CD4-positive, CD25-positive, alpha-beta regulatory T cell (primary cell): ENCODE measurements at places on chromosomes 5 and 9. TPM values are rescaled to one million over a fixed set of nuclear protein-coding genes. Genes with fewer than 3 reads are reported as not detected.

DNA sequence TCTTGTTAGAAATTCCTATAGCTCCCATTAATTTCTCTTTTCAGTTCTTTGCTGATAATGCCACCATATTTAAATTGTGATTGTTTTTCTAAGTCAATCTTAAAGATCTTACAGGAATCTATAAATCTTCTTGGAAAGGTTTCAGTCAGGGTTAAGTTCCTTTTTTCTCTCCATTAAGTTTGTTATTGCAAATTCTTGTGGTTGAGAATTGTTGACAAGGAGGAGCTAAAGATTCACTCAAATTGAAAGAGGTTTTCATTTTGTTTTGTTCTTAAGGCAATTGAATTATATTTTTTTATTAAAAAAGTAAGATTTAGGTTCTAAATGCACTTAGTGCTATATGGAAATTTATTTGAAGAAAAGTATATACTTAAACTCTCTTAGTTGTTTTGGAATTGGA, 213.4 kb downstream of the PRR16 start:
- no peak overlapping the region for H3K4me3 ChIP-seq
- H3K36me3 ChIP-seq: no peaks in the 10 kb centered on the region
- H3K27me3 ChIP-seq: no peaks in the 10 kb centered on the region
- no peak for DNase-seq
- H3K4me1 ChIP-seq: no peaks in the 10 kb centered on the region

DNA sequence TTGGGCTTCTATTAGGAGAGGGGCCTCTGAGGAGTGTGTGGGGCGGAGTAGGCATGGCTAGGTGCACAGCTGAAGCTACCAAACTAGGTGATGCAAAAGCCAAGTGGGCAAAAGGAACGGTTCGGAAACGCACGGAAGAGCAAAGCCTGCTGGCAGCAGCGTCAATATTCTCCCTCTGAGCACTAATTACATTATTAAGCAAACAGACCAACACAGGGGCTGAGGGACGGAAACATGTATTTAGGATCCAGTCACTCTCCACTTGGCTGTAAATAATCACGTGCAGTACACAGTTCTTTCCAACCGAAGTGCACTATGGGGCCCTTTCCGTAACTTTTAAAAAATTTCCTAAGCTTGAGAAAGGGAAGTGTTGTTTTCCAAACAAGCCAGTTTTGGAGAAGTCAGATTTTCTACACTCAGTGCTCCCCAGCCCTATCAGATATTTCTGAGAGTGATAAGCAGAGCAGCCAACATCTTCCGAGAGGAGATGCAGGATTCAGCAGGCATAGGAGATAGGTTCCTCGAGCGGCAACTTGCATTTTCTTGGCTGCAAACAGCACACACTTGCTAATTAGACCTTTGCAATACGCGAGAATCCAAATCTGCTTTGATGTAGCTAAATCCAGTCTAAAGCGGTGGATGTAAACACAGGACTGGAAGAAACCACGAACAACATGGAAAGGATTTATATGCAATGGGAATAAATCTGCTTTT, 217.2 kb upstream of the TBCA start:
- DNase-seq: no peak
- no peak overlapping the region for H3K27ac ChIP-seq
- no peaks in the 10 kb centered on the region for H3K36me3 ChIP-seq
- H3K4me3 ChIP-seq: no peak overlapping the region

GRCh38 chr9:90770182-90770738, 31.4 kb upstream of the SYK start:
- no peak overlapping the region for H3K4me3 ChIP-seq
- DNase-seq: no peak
- no peak overlapping the region for H3K27ac ChIP-seq
- H3K4me1 ChIP-seq: no peaks in the 10 kb centered on the region

DNA sequence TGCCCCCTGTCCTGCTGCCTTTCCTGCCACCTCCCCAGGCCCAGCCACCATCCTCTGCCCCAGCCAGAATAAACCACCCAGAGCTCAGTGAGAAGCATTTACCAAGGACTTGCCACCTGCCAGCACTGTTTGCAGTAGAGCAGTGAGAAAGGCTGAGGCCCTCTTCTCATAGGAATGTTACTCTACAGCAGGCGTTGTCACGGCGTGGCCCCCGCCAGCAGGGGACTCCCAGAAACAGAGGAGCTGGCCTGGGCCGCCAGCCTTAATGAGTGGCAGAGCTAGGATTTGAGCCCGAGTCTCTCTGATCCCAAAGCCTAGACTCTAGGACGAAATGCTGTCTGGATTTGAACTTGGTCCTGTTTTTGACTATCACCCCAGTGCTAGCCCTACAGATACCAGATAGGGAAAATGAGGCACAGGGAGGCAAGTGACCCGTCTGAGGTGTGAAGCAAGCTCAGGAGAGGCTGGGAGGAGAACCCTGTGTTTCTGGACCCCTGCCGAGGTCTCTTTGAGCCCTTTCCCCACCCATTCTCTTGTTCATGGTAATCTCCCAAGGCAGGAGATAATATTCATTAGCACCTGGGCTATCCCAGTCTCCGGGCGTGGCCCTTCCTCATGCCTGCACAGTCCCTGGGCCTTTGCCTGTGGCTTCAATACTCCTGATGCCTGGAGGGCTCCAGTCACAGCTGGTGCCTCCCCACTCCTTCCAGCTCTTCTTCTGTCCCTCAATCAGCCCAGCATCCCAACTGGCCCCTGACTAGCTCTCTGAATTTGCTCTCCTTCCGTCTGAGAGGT, 30.7 kb downstream of the HRH2 start:
- H3K4me1 ChIP-seq: no peaks in the 10 kb centered on the region
- DNase-seq: no peak
- no peak overlapping the region for H3K4me3 ChIP-seq
- peaks cover 29% of the 10 kb centered on the region for H3K36me3 ChIP-seq
- no peaks in the 10 kb centered on the region for H3K27me3 ChIP-seq

- DNase-seq: no peak
- peak overlapping the region; percentile 10 for H3K4me3 ChIP-seq
- H3K36me3 ChIP-seq: no peaks in the 10 kb centered on the region
- H3K27me3 ChIP-seq: no peaks in the 10 kb centered on the region
- H3K27ac ChIP-seq: no peak overlapping the region
Measured at GRCh38 chr5:67010684-67011409, 185.8 kb downstream of the CD180 start.

GRCh38 chr9:81321551-81321950, 367.8 kb downstream of the TLE1 start:
- H3K27ac ChIP-seq: no peak overlapping the region
- H3K36me3 ChIP-seq: no peaks in the 10 kb centered on the region
- DNase-seq: no peak
- no peaks in the 10 kb centered on the region for H3K27me3 ChIP-seq
- no peak overlapping the region for H3K4me3 ChIP-seq
- H3K4me1 ChIP-seq: no peaks in the 10 kb centered on the region

- peaks cover 30% of the 10 kb centered on the region for H3K27me3 ChIP-seq
- no peak overlapping the region for H3K27ac ChIP-seq
- no peaks in the 10 kb centered on the region for H3K36me3 ChIP-seq
- peaks cover 10% of the 10 kb centered on the region for H3K4me1 ChIP-seq
- no peak overlapping the region for H3K4me3 ChIP-seq
Measured at GRCh38 chr9:77021291-77021894, 1.9 kb downstream of the FOXB2 start.

DNA sequence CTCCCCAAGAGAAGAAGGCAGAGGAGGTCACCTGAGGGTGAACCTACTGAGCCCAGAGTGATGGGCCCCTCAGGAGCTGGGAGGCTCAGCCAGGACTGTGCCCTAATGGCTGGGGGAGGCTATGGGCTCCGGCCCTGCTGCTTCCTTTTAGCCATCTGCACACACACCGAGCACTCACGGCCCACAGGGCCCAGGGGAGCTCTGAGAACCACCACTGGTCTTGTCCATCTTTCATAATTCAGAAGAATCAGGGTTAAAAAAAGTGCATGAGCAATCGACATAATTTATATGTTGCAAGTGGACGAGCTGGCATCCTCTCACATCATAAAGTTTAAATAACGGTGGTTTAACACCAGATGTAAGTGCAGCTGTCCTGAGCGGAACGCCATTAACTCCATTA, 162.1 kb downstream of the FSTL4 start:
- H3K4me3 ChIP-seq: no peak overlapping the region
- no peaks in the 10 kb centered on the region for H3K36me3 ChIP-seq
- H3K27ac ChIP-seq: no peak overlapping the region

GRCh38 chr9:107942291-107942690, 452.7 kb upstream of the KLF4 start:
- H3K27me3 ChIP-seq: no peaks in the 10 kb centered on the region
- no peaks in the 10 kb centered on the region for H3K4me1 ChIP-seq
- H3K27ac ChIP-seq: no peak overlapping the region
- DNase-seq: no peak

DNA sequence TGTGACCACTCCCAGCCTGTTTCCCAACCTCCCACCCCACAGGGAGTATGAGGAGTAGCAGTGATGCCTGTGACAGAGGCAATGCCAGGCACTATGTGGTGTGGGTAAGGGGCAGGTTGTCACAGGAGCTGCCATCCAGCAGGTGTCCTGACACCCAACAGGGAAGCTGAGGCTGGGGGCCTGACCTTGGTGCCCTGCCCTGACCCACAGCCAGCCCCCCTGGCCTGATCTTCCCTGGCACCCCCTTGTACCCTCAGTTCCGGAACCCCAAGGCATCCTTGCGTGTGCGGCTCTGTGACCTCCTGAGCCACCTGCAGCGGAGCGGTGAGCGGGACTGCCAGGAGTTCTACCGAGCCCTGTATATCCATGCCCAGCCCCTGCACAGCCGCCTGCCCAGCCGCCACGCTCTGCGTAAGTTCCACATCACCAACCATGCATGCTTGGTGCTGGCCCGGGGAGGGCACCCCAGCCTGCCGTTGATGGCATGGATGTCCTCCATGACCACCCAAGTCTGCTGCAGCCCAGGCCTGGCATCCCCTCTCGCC, 14.4 kb downstream of the CARD19 start:
- peaks cover 42% of the 10 kb centered on the region for H3K4me1 ChIP-seq
- no peak overlapping the region for H3K27ac ChIP-seq
- H3K27me3 ChIP-seq: no peaks in the 10 kb centered on the region
- no peak for DNase-seq
- peaks cover 37% of the 10 kb centered on the region for H3K36me3 ChIP-seq
- H3K4me3 ChIP-seq: no peak overlapping the region

GRCh38 chr9:87867391-87867790, 15.3 kb upstream of the SPATA31E1 start:
- H3K4me1 ChIP-seq: no peaks in the 10 kb centered on the region
- no peaks in the 10 kb centered on the region for H3K36me3 ChIP-seq
- H3K4me3 ChIP-seq: no peak overlapping the region
- H3K27me3 ChIP-seq: no peaks in the 10 kb centered on the region
- no peak overlapping the region for H3K27ac ChIP-seq

- no peak for DNase-seq
- no peaks in the 10 kb centered on the region for H3K4me1 ChIP-seq
- peaks cover 3% of the 10 kb centered on the region for H3K27me3 ChIP-seq
- H3K4me3 ChIP-seq: no peak overlapping the region
Measured at GRCh38 chr5:111699324-111699723, 57.7 kb downstream of the NREP start.

DNA sequence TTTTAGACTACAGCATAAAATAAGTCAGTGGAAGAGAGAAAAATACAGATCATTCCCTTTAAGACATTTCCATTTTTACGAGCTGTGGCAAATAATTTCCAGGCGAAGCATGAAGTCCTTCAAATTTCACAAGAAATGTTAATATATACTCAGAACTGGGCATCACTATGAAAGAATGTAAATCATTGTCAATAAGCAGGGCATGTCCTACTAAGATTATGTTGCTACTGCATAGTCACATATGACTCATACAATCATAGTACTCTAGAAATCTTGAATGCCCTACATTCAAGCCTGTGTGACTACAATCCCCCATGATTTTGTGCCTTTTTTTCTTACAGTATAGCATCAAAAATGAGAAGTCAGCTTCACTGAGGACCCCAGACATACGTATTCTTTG, 485.2 kb upstream of the FTMT start:
- no peak overlapping the region for H3K4me3 ChIP-seq
- no peak overlapping the region for H3K27ac ChIP-seq
- H3K36me3 ChIP-seq: no peaks in the 10 kb centered on the region
- H3K27me3 ChIP-seq: no peaks in the 10 kb centered on the region
- no peaks in the 10 kb centered on the region for H3K4me1 ChIP-seq

- H3K4me1 ChIP-seq: no peaks in the 10 kb centered on the region
- H3K36me3 ChIP-seq: no peaks in the 10 kb centered on the region
- no peaks in the 10 kb centered on the region for H3K27me3 ChIP-seq
- H3K27ac ChIP-seq: no peak overlapping the region
Measured at GRCh38 chr5:88109818-88110217, 158.8 kb downstream of the TMEM161B start.

DNA sequence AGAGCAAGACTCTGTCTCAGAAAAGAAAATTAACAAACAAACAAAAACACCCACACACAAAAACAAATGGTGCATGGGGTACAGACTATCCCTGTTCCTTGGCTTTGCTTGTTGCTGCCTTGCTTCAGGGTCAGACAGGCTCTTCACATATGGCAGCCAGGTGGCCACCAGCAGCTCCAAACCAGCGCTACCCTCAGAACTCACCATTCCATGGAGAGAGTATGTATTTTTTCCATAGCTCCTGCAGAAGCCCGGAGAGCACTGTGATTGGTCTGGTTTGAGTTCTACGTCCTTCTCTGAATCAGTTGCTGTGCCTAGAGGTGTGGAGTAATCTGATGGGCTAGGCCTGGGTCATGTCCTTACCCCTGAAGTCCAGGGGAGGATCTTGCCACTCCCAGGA, 25.2 kb upstream of the HSPA9 start:
- DNase-seq: no peak
- no peaks in the 10 kb centered on the region for H3K4me1 ChIP-seq
- H3K27me3 ChIP-seq: peaks cover 7% of the 10 kb centered on the region

DNA sequence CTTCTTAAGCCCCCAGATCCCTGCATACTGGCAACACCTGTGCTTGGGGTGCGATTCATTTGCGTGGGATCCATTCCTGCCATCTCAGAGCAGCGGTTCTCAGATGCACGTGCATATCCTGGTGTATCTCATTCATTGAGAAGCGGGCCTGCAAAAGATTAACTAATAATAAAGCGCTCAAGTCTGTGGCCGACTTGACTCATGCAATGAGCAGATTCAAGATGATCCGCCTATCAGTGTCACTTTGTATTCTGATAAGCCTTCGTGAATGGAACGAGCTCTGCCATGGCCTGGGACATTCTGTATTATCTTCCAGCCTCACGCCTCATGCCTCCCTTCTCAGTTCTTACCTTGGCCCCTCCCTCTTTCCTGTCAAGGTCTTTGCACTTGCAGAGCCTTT, 22.3 kb downstream of the C1QTNF2 start:
- no peak overlapping the region for H3K4me3 ChIP-seq
- no peak for DNase-seq

DNA sequence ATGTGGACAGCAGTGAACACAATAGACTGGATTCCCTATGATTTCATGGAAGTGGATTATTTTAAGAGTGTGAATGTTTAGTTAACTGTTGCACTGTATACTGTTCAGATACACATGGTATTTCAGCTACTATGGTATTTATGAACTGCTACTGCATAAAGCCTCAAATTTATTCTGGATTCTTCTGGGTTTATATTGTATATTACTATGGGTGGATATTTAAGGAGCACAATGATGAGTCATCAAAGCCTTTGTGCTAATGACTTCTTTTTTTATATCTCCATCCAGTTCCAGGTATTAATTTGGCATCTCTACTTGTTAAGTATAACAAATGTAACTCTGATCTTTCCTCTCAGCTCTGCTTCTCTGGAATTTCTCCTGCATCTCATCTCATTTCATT, 6.8 kb downstream of the KDM4C start:
- no peak overlapping the region for H3K4me3 ChIP-seq
- no peaks in the 10 kb centered on the region for H3K27me3 ChIP-seq
- peaks cover 10% of the 10 kb centered on the region for H3K4me1 ChIP-seq
- H3K27ac ChIP-seq: no peak overlapping the region
- DNase-seq: no peak
- no peaks in the 10 kb centered on the region for H3K36me3 ChIP-seq

Gene IRX2
- polyA plus RNA-seq: not detected

Gene MCIDAS
- polyA plus RNA-seq: not detected

Gene ZNF462
- not detected for polyA plus RNA-seq

Gene TXNDC8
- polyA plus RNA-seq: not detected

Gene CAMSAP1
- 1.5 TPM for polyA plus RNA-seq

Gene PRDM9
- not detected for polyA plus RNA-seq

Gene HEMGN
- 1.7 TPM for polyA plus RNA-seq

Gene SLC1A3
- not detected for polyA plus RNA-seq
